ENCODE measurements at places on chromosomes 2 and 18. TPM values are rescaled to one million over a fixed set of nuclear protein-coding genes. Genes with fewer than 3 reads are reported as not detected.

Gene ESPNL
- not detected for total RNA-seq

Gene UBXN4
- 105 TPM for total RNA-seq

Gene GNAL
- not detected for total RNA-seq

Gene TPO
- total RNA-seq: 0.18 TPM

Gene IGFBP2
- total RNA-seq: 0.96 TPM

Gene ACMSD
- not detected for total RNA-seq

Gene HK2
- 32.2 TPM for total RNA-seq

Gene CNRIP1
- total RNA-seq: not detected

Gene CNGA3
- not detected for total RNA-seq

Gene CD226
- total RNA-seq: 83.3 TPM

Gene HOXD1
- total RNA-seq: not detected

Gene IL37
- not detected for total RNA-seq

Data from activated CD8-positive, alpha-beta memory T cell treated with anti-CD3 and anti-CD28 coated beads, Interleukin-2, amount 10 ng/mL, durations not matched to agents 7 days and 5 days (primary cell).